ENCODE measurements at places on chromosomes 16 and 17. TPM values are rescaled to one million over a fixed set of nuclear protein-coding genes. Genes with fewer than 3 reads are reported as not detected.

Gene COTL1
- total RNA-seq, result 302 TPM

Gene SLC22A31
- total RNA-seq, result 4.5 TPM

Gene ADORA2B
- 42.7 TPM for total RNA-seq

DNA sequence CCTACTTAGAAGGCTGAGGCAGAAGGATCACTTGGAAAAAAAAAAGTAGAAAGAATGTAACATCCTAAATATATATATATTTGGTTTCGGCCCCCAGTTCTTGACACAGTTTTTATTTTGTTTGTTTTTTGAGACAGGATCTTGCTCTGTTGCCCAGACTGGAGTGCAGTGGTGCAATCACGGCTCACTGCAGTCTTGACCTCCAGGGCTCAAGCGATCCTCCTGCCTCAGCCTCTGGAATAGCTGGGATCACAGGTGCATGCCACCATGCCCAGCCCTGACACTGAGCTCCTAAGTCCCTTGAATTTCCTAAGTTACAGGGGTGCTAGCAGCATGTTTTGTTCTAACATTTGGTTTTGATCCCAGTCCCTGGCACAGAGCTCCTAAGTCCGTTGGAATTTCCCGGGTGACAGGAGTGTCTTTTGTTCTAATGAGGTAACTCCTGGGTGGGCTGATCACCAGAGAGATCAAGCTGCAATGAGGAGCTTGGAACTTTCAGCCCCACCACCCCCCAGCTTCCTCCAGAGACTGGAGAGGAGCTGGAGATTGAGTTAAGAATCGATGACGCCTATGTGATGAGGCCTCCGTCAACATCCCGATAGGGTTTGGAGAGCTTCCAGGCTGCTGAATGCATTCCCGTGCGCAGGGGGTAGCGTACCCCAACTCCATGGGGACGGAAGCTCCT, 20.0 kb downstream of the MXRA7 start:
- DNase-seq, result no peak
- H3K36me3 ChIP-seq, result no peaks in the 10 kb centered on the region
- peaks cover 26% of the 10 kb centered on the region for H3K4me1 ChIP-seq
- H3K4me3 ChIP-seq, result no peak overlapping the region

GRCh38 chr17:11628831-11629230, 30.6 kb downstream of the DNAH9 start:
- peaks cover 2% of the 10 kb centered on the region for H3K27me3 ChIP-seq
- no peak for DNase-seq
- no peak overlapping the region for H3K27ac ChIP-seq
- H3K36me3 ChIP-seq, result no peaks in the 10 kb centered on the region
- no peaks in the 10 kb centered on the region for H3K4me1 ChIP-seq
- no peak overlapping the region for H3K4me3 ChIP-seq

- no peaks in the 10 kb centered on the region for H3K36me3 ChIP-seq
- no peak for DNase-seq
- no peak overlapping the region for H3K4me3 ChIP-seq
- no peaks in the 10 kb centered on the region for H3K27me3 ChIP-seq
Measured at GRCh38 chr17:47902039-47902744, 6.2 kb downstream of the SP2 start.

DNA sequence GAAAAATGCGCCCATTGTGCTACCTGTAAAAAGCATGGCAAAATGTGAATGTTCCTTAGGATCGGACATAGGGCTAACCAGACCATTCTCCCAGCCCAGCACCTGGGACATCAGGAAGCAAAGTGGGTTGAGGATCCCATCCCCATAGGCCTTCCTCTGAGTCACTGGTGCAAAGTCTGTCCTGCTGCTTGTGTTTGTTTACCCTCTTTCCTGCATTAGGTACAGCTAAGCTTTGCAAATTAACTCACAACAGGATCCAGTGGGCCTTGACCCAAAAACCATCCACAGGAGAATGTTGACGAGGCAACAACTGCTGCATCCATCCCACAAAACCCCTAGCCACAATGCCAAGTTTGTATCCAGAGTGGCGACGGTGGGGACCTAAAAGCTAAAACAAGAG, 106.2 kb downstream of the GRIN2A start:
- no peak overlapping the region for H3K4me3 ChIP-seq
- no peak for DNase-seq
- peak overlapping the region; percentile 39 for H3K27ac ChIP-seq
- peaks cover 30% of the 10 kb centered on the region for H3K4me1 ChIP-seq
- H3K36me3 ChIP-seq, result no peaks in the 10 kb centered on the region
- no peaks in the 10 kb centered on the region for H3K27me3 ChIP-seq

- no peak overlapping the region for H3K27ac ChIP-seq
- H3K4me3 ChIP-seq, result no peak overlapping the region
- H3K36me3 ChIP-seq, result no peaks in the 10 kb centered on the region
- H3K27me3 ChIP-seq, result no peaks in the 10 kb centered on the region
- H3K4me1 ChIP-seq, result no peaks in the 10 kb centered on the region
Measured at GRCh38 chr17:52244689-52245088, 86.2 kb upstream of the CA10 start.

DNA sequence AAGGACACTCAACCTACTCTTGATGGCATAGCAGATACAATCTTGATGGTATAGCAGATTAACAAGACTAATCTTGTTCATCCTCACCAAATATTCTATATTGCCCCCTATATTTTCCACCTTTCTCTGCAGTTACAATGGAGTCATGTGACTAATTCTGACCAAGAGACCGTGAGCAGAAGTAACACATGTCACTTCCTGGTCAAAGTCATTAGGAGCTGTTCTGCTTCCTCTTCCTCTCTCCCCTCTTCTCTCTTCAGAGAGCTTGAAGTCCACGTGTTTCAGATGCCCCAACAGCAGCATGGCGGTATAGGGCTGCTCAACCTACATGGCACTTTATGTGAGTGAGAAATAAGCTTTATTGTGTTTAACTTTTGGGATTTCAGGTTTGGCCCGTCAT, 55.3 kb upstream of the ERCC4 start:
- H3K27ac ChIP-seq, result no peak overlapping the region
- no peaks in the 10 kb centered on the region for H3K36me3 ChIP-seq
- H3K4me1 ChIP-seq, result no peaks in the 10 kb centered on the region
- peaks cover 12% of the 10 kb centered on the region for H3K27me3 ChIP-seq
- H3K4me3 ChIP-seq, result no peak overlapping the region
- no peak for DNase-seq

GRCh38 chr16:10465821-10466220, 80.0 kb downstream of the ATF7IP2 start:
- H3K36me3 ChIP-seq, result no peaks in the 10 kb centered on the region
- no peaks in the 10 kb centered on the region for H3K27me3 ChIP-seq
- no peaks in the 10 kb centered on the region for H3K4me1 ChIP-seq
- no peak overlapping the region for H3K4me3 ChIP-seq
- no peak overlapping the region for H3K27ac ChIP-seq

- H3K4me1 ChIP-seq, result no peaks in the 10 kb centered on the region
- no peak overlapping the region for H3K27ac ChIP-seq
- no peaks in the 10 kb centered on the region for H3K36me3 ChIP-seq
- H3K27me3 ChIP-seq, result no peaks in the 10 kb centered on the region
Measured at GRCh38 chr17:74249590-74250270, 24.3 kb upstream of the DNAI2 start.
